ENCODE measurements at places on chromosomes 16 and 17. TPM values are rescaled to one million over a fixed set of nuclear protein-coding genes. Genes with fewer than 3 reads are reported as not detected.

The EME1 gene
- total RNA-seq: 13.6 TPM

The IL32 gene
- 33.3 TPM for total RNA-seq

The MPP3 gene
- total RNA-seq: 16.4 TPM

The CHST5 gene
- total RNA-seq: 0.23 TPM

The NPIPA7 gene
- total RNA-seq: 5.3 TPM

The NATD1 gene
- 26.3 TPM for total RNA-seq

The KRTAP4-7 gene
- total RNA-seq: not detected

The SLC25A11 gene
- total RNA-seq: 40.5 TPM

The CDK5R1 gene
- total RNA-seq: 5.1 TPM

The KCNH4 gene
- total RNA-seq: not detected

The ADAD2 gene
- total RNA-seq: 0.91 TPM

The SLC5A2 gene
- 0.62 TPM for total RNA-seq

The TNRC6C gene
- total RNA-seq: 29.7 TPM

The MSRB1 gene
- 11.0 TPM for total RNA-seq

The SLFN11 gene
- total RNA-seq: 7.7 TPM

The ABCC11 gene
- total RNA-seq: 1.5 TPM

The KRT39 gene
- total RNA-seq: not detected

All from prostate gland (tissue), 2 donors.